ENCODE measurements at places on chromosomes 2 and 18. TPM values are rescaled to one million over a fixed set of nuclear protein-coding genes. Genes with fewer than 3 reads are reported as not detected.
A peak's percentile ranks its signal among the peaks of the same experiment; 100 is the strongest.

PREPL gene
- total RNA-seq, result 139 TPM

GRCh38 chr2:170598067-170598395 lies 117.1 kb upstream of the SP5 start:
- no peak for ATAC-seq

IL1RN gene
- 0.23 TPM for total RNA-seq

DNA sequence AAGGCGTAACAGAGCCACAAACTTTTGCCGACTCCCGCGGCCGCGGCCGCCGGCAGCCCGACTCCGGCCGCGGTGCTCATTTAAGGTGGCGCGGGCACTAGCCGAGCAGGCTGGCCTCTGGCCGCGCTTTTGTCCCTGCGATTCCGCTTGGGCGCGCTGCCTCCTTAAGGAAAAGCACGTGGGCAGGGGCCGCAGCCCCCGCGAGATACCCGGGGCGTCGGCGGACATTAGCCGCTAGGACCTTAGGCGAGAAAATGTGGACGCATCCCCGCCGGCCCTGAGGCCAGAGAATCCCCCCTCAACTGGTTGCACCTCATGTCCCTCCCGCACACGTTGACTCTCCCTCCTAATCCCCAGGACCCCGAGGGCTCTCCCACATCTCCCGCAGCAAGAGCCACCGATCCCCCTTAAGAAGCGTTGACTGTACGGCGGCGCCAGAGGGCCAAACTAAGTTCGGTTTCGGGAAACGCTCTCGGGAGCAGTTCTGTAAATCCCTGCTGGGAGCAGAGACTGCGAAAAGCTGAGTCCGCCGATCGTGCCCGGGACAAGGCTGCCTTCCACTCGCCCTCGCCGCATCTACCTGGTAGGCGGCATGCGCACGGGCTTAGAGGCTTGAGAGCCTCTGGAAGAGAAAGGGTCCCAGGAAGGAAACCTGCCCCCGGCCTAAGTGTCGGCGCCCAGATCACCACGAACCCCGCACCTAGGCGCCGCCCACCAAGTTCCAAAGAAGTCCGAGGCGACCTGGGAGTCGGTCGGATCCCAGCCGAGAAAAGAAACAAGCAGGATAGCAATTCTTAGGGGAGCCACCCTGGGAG lies 1.8 kb upstream of the SATB2 start:
- peak; percentile 72 for ATAC-seq
